ENCODE measurements at places on chromosomes 3 and 15.

GRCh38 chr3:150793641-150794040 is 30.7 kb upstream of the SIAH2 start:
- no peak for DNase-seq

DNA sequence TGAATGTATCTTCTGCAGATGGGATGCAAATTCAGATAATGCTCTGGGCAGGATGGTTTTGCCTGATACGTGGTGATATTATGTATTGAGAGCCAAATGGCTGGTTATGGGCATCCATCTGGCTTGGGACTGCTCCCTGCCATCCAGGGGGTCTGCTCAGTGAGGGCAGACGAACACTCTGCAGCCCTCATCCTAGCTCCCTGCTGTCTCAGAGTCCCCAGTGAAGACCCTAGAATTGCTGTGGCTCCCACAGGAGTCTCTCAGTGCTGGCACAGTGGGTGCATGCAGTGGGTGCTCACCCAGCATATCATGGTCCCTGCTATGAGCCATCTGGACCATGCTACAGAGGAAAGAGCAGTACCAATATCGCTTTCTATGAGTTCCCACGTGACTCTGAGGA is 10.3 kb downstream of the CX3CR1 start:
- DNase-seq = no peak

DNA sequence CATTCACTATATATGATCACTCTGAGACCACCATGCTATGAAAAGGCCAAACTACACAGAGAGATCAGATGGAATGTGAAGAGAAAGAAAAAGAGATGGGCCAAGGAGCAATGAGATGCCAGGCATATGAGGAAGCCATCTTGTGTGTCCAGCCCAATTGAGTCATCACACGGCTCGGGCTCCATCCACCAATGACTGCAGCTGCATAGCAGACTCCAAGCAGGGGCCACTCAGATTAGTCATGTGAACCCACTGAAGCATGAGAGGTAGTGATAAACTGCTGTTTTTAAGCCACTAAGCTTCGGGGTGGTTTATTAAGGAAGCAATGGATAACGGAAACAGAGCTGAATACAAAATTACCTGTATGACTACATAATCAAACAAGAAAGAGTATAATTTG is 185.9 kb downstream of the SUCLG2 start:
- DNase-seq = no peak

DNA sequence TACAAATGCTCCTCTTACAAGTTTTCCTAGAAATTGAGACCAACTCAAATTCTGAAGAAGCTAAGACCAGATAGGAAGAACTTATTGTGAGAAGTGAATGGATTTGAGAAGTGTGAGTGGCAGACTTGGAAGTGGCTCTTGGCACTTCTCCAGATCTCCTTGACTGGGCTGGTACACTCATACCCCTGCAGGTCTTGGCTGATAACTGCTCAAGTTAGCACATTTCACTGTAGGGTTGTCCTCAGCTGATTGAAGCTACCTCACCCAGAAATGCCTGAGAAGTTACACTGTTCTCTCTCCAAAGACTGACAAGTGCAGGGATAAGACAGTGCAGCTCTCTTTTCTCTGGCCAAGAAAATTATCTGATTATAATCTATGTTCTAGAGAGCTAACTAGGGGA is 16.5 kb upstream of the CLDN1 start:
- no peak for DNase-seq

DNA sequence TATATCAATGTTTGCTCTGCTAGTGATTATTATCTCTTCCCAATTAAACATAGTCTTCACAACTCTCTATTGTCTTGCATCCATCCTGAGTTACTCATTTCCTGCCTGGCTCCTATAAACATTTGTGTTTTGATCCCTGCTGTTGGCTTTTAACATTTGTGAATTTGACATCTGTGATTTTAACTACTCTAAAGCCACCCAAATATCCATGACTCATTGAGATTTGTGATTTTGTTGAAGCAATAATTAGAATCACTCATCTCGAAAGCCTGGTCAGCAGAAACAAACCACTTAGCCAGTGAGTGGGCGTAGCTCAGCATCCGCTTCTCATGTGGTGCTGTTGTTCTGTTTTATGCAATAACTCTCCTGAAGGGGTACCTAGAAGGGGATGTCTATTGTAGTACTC is 174.3 kb upstream of the ZBTB20 start:
- no peak for DNase-seq

GRCh38 chr15:67501177-67501835 is 19.6 kb upstream of the C15orf61 start:
- DNase-seq = no peak

Data from caudate nucleus (tissue), 63 donors.